NCI-H774 (cell line): ENCODE measurements at places on chromosomes 6 and 20.

DNA sequence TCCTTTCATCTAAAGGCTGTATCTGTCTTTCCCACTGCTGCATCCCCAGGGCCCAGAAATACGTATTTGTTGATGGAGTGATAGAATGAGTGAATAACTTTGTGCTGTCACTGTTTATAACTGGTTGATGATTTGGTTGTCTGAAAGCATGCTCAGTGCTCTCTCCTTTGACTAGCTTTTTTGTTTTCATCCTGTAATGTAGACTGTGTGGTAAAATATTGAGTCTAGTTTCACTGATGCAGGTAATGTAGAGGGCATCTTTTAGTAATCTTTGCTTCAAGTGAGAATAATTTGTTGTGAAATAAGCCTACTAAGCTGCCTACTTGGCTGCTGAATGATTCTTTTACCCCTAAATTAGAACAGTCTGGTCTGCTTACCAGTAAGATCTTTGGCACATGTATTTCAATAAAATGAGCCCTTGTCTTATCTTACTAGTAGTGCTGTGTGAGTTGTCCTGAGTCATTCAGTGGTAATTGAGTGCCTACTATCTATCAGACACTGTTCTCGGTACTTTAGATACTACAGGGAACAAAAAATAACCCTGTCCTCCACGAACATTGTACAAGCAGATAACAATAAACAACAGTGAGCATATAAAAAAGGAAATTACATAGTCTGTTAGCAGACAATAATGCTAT, 39.9 kb downstream of the MAPK14 start:
- DNase-seq: no peak

GRCh38 chr6:149871182-149871581, 7.0 kb upstream of the LRP11 start:
- no peak for DNase-seq

DNA sequence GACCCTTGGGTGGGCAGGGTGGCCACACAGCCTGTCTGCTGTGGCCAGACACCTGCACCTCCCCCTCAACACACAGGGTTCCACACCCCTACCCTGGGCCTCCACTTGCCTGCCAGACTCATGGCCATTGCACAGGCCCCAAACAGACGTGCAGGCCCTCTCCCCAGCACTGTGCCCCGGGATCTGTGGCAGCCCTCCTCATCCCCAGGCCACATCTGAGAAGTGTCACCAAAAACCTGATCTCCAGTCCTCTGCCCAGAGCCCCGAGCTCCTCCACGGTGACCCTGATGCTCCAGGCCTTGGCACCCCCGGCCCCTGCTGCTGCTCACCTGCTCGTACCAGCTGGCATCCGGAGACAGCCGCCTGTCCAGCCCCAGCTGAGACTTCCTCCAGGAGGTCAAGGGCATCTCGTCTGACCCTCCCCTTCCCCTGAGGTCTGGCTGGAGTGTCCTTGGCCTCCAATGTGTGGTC, 160.1 kb downstream of the DLL1 start:
- DNase-seq: no peak

DNA sequence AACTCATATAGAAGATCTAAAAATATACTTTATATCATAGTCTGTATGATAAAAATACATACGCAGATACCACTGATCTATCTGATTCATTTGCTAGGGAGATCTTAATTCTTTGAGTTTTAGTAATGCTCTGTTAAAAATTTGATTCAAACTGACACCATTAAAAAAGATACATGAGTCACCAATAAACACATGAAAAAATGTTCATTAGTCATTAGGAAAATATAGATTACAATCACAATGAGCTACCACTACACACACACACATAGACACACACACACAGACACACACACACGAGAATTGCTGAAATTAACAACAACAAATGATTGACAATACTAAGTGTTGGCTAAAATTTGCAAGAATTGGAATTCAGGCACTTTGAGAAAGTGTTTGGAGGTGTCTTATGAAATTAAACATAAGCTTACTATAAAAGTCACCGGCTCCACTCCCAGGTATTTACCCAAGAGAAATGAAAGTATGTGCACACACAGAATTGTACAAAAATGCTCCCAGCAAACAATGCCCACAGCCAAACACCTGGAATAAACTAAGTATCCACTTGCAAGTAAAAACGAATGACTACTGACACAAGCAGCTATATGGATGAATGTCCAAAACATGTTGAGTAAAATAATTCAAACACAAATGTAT, 117.7 kb upstream of the GGTLC1 start:
- DNase-seq: no peak

DNA sequence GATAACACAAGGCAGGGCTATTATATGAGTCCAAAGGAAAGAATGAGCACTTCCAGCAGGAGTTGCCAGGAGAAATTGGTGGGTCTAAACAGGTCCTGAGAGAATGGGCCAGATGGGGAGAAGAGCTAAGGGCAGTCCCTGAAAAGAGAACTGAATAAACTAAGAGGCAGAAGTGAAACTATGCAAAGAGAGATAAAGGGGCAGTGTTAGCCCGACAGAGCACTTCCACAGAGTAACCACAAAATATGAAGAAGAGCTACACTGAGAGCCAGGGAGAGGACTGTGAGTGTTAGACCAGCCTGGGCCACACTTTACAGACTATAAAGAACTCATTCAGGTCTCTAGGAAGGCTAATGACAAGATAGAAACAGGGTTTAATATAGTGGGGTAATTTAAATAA, 43.8 kb downstream of the RALGAPA2 start:
- DNase-seq: no peak

DNA sequence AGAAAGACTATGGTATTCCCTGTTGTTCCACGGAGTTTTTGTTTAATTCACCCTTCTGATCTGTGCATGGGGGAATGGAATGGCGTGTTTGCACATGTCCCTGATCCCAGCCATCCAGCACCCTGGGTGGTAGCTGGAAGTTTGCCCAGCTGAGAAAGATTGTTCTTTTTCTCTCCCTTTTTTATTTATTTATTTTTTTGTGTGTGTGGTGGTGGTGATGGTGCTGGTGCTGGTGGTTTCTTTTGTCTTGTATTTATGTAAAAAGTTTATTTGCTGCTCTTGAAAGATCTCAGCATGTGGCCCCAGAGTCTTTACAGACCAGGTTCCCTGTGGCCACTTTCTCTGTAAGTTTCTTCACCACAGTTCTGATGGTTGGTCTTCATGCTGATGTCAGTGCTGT, 372.6 kb downstream of the UTRN start:
- peak; percentile 15 for DNase-seq

- DNase-seq: no peak
Observed at GRCh38 chr20:37238935-37239451, 22.6 kb downstream of the GHRH start.

- no peak for DNase-seq
Observed at GRCh38 chr6:146664871-146665360, 66.1 kb downstream of the ADGB start.

DNA sequence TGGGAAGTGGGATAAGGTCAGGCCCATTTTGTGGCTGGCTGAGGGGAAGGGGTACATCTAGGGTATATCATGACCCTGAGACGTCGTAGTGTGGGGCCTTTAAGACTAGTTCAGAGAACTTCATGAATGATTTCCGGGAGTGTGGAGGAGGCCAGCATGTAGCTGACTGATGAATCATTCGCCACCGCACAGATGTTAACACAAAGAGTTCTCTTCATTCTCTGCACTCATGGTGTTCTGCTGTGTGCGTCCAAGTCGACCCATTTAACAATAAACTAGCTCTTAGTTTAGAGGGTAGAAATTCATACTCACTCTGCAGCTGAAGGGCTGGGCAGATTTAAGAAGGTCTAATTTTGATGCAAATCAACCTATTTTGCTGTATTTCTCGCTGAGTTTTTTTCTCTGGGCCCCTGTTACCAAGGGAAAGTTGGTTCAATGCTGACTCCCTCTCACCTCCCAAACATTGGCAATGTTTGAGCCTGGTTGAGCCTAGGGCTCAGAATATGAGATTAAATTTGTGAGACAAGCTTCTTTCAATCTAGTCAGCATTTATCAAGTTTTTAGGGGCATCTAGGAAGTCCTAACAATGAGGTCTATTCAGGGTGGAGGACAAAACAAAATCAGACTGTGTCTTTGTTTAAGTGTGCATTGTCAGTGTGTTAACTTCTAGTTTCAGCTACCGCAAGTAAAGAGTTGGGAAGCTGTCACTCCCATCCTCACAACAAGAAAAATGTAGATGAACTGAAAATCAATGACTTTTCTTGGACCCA, 106.8 kb upstream of the CBLN4 start:
- no peak for DNase-seq

DNA sequence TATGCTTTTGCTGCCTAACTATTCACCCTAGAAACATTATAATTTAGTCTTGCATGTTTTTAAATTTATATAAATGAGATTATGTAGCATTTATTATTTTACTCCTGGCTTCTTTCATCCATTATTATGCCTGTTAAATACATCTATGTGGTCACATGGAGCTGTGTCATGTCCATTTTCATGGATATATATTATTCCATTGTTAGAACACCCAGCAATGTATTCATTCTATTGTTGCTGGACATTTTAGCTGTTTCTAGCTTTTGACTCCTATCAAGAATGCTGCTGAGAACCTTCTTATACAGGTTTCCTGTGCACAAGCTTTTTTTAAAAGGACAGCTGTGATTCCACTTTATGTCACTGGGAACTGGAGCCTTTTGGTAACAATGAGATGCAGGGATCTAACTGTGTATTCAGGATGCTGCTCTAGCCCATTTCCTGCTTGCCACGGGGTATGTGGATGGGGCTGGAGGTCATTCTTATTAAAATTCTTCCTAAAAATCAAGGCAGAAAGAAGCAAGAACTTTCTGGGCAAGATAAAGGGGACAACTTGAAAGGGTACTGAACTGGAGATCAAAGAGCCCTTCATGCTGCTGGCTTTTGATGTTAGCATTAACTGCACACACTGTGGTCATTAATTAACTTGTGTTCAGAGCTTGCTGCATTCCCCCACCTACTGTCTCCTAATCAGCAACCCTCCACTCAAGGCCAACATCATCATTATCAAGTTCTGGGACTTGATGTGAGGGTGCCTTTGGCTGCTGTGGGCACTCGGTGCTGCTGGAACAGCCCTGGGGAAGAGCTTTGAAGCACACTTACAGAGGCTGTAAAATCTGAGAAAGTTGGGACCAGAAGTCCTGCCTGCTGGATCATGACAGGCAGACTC, 96.6 kb upstream of the AKIRIN2 start:
- no peak for DNase-seq

DNA sequence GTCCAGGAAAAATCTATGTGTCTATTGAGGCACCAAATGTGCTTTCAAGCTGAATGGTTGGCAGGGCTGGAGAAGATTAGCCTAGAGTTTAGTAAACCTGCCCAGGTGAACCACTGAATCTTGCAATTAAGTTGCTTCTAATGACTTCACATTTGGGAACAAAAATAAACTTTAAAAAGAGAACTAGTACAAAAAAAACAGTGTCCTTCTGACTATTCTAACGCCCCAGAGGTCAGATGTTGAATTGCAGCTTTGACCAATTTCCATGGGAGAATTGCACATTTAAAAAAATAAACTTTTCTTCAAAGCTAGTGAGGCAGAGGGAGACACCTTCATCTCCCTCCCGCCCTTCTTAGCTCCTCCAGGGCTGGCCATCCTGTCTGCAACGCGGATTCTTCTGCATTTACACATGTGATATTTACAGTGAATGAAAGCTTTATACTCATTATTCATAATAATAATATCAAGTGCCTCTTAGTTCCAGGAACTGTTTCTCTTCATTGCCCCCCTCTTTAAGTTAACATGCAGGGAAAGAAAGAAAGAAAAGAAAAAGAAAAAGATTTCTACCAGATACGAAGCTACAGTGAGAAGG, 270.2 kb downstream of the SMOC2 start:
- DNase-seq: no peak

- no peak for DNase-seq
Observed at GRCh38 chr20:50663095-50663821, 28.1 kb downstream of the RIPOR3 start.
